Fibroblast of villous mesenchyme (primary cell): ENCODE measurements at places on chromosomes 16 and 17. TPM values are rescaled to one million over a fixed set of nuclear protein-coding genes. Genes with fewer than 3 reads are reported as not detected.

Gene CD68
- total RNA-seq: 9.1 and 9.7 TPM in 2 replicates

Gene CEP95
- 26.3 and 27.1 TPM in 2 replicates for total RNA-seq

Gene NPIPA3
- 0.32 and 0.43 TPM in 2 replicates for total RNA-seq

Gene NEUROD2
- not detected in 2 replicates for total RNA-seq

Gene G6PC1
- total RNA-seq: not detected in 2 replicates

Gene ARHGAP27
- 0.97 and 1.7 TPM in 2 replicates for total RNA-seq

Gene KRTAP16-1
- total RNA-seq: not detected in 2 replicates

Gene AARS1
- 113 and 164 TPM in 2 replicates for total RNA-seq

Gene USP6
- not detected in 2 replicates for total RNA-seq

Gene LGALS9
- total RNA-seq: 1.7 and 2.3 TPM in 2 replicates

Gene AANAT
- not detected in 2 replicates for total RNA-seq

Gene CCL1
- total RNA-seq: not detected in 2 replicates

Gene KRTAP1-1
- total RNA-seq: not detected in 2 replicates

Gene B4GALNT2
- under 0.01 TPM in 2 replicates for total RNA-seq

Gene ABCC11
- total RNA-seq: under 0.01 and 0.43 TPM in 2 replicates

Gene HS3ST4
- total RNA-seq: not detected in 2 replicates

Gene GNG13
- total RNA-seq: not detected in 2 replicates

Gene LITAFD
- not detected in 2 replicates for total RNA-seq

Gene TVP23A
- not detected in 2 replicates for total RNA-seq

Gene MRM3
- 10.8 and 17.4 TPM in 2 replicates for total RNA-seq

Gene MEIOC
- under 0.01 and 0.43 TPM in 2 replicates for total RNA-seq

Gene ATP2A1
- total RNA-seq: under 0.01 and 0.43 TPM in 2 replicates

Gene DOK4
- total RNA-seq: 34.5 and 40.2 TPM in 2 replicates

Gene MT3
- total RNA-seq: not detected in 2 replicates

Gene PMFBP1
- total RNA-seq: under 0.01 and 0.32 TPM in 2 replicates

Gene TNFSF13
- total RNA-seq: 0.43 and 0.64 TPM in 2 replicates

Gene KRT24
- not detected in 2 replicates for total RNA-seq
